ENCODE measurements at places on chromosomes 2 and 18. TPM values are rescaled to one million over a fixed set of nuclear protein-coding genes. Genes with fewer than 3 reads are reported as not detected.

Gene DNAJC5G
- not detected for total RNA-seq

Gene ZNF396
- 0.54 TPM for total RNA-seq

Gene KIF5C
- 0.28 TPM for total RNA-seq

Gene COLEC12
- 2.3 TPM for total RNA-seq

Gene FRZB
- 0.28 TPM for total RNA-seq

Gene FNDC4
- 7.3 TPM for total RNA-seq

Gene ARHGAP28
- 3.8 TPM for total RNA-seq

Gene PTPN2
- 30.6 TPM for total RNA-seq

Gene BMP10
- total RNA-seq: not detected

Gene CHRNA1
- 0.90 TPM for total RNA-seq

Gene ICOS
- not detected for total RNA-seq

Gene CIB4
- total RNA-seq: not detected

Gene HOXD11
- not detected for total RNA-seq

Gene ADGRF3
- total RNA-seq: not detected

Gene R3HDM1
- total RNA-seq: 7.8 TPM

Gene KLHL14
- not detected for total RNA-seq
